ENCODE measurements at places on chromosomes 5 and 9.

DNA sequence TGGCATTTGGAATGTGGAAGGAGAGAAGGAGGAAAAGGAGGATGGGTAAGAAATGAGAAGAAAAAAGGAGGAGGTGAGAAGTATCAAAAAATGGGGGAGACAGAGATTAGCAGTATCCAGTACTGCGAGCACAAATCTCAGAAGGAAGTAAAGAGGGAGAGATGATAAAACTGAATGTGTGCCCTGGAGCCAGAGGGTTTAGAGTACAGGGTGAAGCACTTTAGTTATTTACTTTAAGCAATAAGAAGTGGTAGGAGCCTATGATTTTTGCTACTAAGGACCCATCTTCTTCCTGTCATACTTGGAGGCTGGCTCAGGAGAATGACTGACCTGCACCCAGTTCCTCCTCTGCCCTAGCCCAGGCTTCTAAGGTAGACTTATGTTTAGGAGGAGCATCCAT, 94.9 kb downstream of the ADRB2 start:
- no peak for DNase-seq

GRCh38 chr9:115117999-115118878, at the start of gene TNC:
Gene TNC, minus strand, starts transcription at chr9:115118157. Its CDS starts 27,139 bp downstream, at chr9:115091018.
- DNase-seq = peak; percentile 88

DNA sequence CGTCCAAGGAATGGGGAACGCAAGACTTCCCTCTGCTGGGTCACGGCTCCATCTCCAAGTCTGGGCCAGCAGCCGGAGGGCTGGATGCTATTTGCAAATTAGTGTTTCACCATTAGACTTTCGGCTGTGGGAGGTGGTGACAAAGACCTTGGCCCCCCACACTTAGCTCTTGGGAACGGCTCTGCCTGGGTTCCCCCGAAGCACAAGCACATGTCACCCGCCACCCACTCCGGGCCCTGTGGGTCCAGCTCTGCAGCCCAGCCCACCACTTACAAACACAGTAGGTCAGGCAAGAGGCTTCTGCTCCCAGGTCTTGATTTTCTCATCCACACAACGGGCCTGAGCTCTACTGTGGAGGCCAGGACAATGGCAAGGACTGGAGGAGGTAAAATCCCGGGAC, 25.8 kb upstream of the TMEM250 start:
- DNase-seq = no peak

GRCh38 chr5:151685749-151686673, 704 bp downstream of the SPARC start:
- peak; percentile 57 for DNase-seq

GRCh38 chr9:110874963-110875674, 163.2 kb downstream of the LPAR1 start:
- no peak for DNase-seq

DNA sequence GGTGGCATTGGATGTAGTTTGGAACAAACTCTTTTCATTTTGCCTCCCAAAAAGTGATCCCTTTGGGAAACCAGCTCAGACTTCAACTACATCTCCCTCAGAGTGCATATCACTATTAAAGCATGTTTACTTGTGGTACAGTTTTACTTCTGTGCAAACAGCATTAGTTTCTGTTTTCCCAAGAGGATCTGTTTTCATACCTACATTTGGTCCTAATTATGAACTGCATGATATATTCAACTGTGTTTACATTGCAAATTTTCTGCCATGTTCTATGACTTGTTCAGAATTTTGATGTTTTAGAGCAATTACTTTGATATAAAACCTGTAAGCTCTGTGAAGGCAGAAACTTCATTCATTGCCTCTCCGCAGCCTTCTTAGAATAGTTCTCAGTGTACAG, 681.5 kb upstream of the ACO1 start:
- DNase-seq = no peak

- DNase-seq = no peak
These were observed 71.7 kb upstream of the FCN1 start for GRCh38 chr9:134989206-134990065.

GRCh38 chr9:123417289-123418051, 61.5 kb downstream of the CRB2 start:
- DNase-seq = no peak

DNA sequence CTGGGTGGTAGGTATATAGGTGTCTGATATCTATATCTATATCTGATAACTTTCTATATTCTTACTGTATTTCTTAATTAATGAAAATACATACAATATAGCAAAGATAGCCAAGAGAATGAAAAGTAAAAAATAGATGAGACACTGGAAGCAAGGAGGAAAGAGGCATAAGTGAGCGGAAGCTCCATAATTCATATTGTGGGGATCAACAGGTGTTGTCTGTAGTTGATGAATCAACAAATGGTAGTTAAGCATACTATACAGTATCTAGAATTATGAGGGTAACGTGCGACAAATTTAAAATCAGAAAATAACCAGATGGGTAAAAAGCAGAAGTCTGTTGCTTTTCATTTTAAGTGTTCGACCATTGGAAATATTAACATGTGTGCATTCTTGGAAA, 7.1 kb downstream of the SPTLC1 start:
- DNase-seq = no peak

DNA sequence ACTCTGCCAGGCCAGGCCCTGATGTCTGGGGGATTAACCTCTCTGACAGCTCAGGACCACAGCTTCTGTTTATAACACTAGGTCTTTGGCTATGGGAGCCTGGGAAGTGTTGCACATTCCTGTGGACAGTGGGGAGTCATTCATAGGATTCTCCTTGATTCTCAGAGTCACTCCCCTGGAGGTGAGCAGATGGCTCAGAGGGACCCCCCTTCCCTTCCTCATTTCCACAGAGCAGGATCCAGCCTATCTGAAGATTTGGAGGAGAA, 60.2 kb downstream of the NRG2 start:
- no peak for DNase-seq
